T-helper 17 cell (primary cell): ENCODE measurements at places on chromosomes 7 and 10. TPM values are rescaled to one million over a fixed set of nuclear protein-coding genes. Genes with fewer than 3 reads are reported as not detected.

GRCh38 chr7:118755067-118755625, 530.6 kb downstream of the ANKRD7 start:
- H3K36me3 ChIP-seq = no peaks in the 10 kb centered on the region
- H3K4me1 ChIP-seq = no peaks in the 10 kb centered on the region
- no peak overlapping the region for H3K4me3 ChIP-seq
- H3K27ac ChIP-seq = no peak overlapping the region

GRCh38 chr10:59434463-59435321, 72.3 kb upstream of the FAM13C start:
- DNase-seq = no peak
- no peak overlapping the region for H3K4me3 ChIP-seq
- no peaks in the 10 kb centered on the region for H3K27me3 ChIP-seq
- H3K4me1 ChIP-seq = no peaks in the 10 kb centered on the region
- H3K36me3 ChIP-seq = no peaks in the 10 kb centered on the region

GRCh38 chr10:109280837-109281236, 642.5 kb downstream of the XPNPEP1 start:
- no peaks in the 10 kb centered on the region for H3K36me3 ChIP-seq
- H3K4me1 ChIP-seq = no peaks in the 10 kb centered on the region
- no peak overlapping the region for H3K27ac ChIP-seq
- H3K27me3 ChIP-seq = no peaks in the 10 kb centered on the region

GRCh38 chr7:141276031-141276430, 202.2 kb downstream of the TMEM178B start:
- no peak for DNase-seq
- H3K4me1 ChIP-seq = no peaks in the 10 kb centered on the region
- no peak overlapping the region for H3K27ac ChIP-seq
- H3K36me3 ChIP-seq = no peaks in the 10 kb centered on the region
- no peak overlapping the region for H3K4me3 ChIP-seq

DNA sequence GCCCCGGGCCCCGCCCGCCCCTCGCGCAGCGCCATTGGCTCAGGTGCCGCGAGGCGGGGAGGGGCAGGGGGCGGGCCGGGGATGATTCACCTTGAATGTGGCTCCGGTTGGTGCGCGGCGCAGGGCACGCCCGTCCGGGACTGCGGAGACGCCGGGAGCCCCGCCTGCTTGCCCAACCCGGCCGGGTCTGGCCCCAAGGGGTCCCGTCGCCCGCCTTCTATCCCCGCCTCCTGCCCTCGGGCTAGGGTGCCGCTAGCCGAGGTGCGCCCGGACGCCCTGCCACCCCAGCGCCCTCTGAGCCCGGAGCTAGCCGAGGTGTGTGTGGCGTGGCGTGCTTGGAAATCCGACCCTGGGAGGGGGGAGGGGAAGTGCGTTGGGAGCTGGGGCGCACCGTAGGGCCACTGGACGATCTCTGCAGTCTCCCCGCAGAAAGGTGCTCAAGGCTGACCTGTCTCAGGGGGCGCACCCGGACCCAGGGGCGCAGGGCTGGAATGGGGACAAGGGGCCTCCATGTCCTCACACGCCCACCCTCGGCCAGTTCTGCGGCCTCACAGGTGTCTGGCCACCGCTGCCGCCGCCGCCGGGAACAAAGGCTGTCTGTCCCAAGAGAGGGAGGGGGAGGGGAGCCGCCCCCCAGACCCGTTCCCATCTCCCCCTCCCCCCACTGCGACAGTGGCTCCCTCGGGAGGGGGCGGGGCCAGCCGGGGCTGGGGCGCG, 168.9 kb downstream of the NRF1 start:
- H3K4me3 ChIP-seq = peak overlapping the region; percentile 72
- H3K27me3 ChIP-seq = peaks cover 52% of the 10 kb centered on the region
- DNase-seq = peak; percentile 66
- peaks cover 30% of the 10 kb centered on the region for H3K4me1 ChIP-seq
- no peak overlapping the region for H3K27ac ChIP-seq

DNA sequence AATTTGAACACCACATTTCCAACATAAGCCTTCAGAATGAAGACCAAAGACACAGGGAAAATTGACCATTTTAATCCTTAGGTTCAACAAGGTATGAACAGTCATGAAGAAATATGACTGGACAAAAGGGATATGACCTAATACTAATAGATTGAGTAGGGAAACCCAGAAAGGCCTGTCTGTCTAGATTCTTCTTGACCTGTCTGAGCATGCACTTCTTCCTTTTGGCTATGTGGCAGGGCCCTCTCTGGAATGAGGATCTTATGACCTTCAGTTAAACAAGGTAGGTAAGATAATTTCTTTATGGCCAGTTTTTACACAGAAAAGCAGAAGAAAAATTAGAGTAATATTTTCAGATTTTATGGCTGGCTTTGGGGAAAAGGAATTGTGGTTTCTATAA, 3.0 kb upstream of the PHYHIPL start:
- H3K4me1 ChIP-seq = no peaks in the 10 kb centered on the region
- H3K4me3 ChIP-seq = no peak overlapping the region
- no peak overlapping the region for H3K27ac ChIP-seq
- peaks cover 4% of the 10 kb centered on the region for H3K36me3 ChIP-seq

- DNase-seq = no peak
- no peaks in the 10 kb centered on the region for H3K4me1 ChIP-seq
- no peaks in the 10 kb centered on the region for H3K27me3 ChIP-seq
- H3K27ac ChIP-seq = no peak overlapping the region
- H3K4me3 ChIP-seq = no peak overlapping the region
- no peaks in the 10 kb centered on the region for H3K36me3 ChIP-seq
Measured at GRCh38 chr10:106542461-106542860, 622.0 kb downstream of the SORCS1 start.

- H3K27ac ChIP-seq = no peak overlapping the region
- no peaks in the 10 kb centered on the region for H3K36me3 ChIP-seq
- H3K4me1 ChIP-seq = no peaks in the 10 kb centered on the region
- peaks cover 5% of the 10 kb centered on the region for H3K27me3 ChIP-seq
- DNase-seq = no peak
Measured at GRCh38 chr10:94677691-94678090, 5.8 kb upstream of the CYP2C18 start.

GRCh38 chr7:26375726-26376174, 84.1 kb downstream of the SNX10 start:
- H3K36me3 ChIP-seq = peaks cover 4% of the 10 kb centered on the region
- peaks cover 32% of the 10 kb centered on the region for H3K27me3 ChIP-seq
- H3K27ac ChIP-seq = no peak overlapping the region
- DNase-seq = no peak
- H3K4me3 ChIP-seq = no peak overlapping the region

- H3K4me1 ChIP-seq = peaks cover 3% of the 10 kb centered on the region
- no peaks in the 10 kb centered on the region for H3K36me3 ChIP-seq
- no peak for DNase-seq
- peaks cover 48% of the 10 kb centered on the region for H3K27me3 ChIP-seq
Measured at GRCh38 chr10:94409021-94409657, 6.8 kb downstream of the TBC1D12 start.

DNA sequence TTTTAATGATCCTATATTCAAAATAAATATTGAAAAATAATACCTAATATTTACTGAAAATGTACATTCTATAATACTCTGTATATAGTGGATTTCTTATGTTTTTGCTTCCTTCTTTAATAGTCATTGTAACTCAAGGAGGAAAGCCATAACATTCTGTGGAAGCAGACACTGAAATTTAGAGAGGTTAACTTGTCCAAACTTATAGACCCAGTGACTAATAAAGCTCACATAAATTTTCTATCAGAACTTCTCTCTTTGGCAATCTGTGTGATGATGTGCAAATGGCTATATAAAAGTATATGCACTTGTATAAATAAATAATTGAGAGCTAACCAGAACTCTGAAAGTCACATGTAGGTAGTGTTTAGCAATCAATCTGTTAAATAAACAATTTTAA, 26.1 kb downstream of the GNAT3 start:
- H3K27me3 ChIP-seq = no peaks in the 10 kb centered on the region
- H3K4me3 ChIP-seq = no peak overlapping the region
- H3K4me1 ChIP-seq = no peaks in the 10 kb centered on the region
- no peak overlapping the region for H3K27ac ChIP-seq

- no peak overlapping the region for H3K27ac ChIP-seq
- no peaks in the 10 kb centered on the region for H3K36me3 ChIP-seq
- peaks cover 12% of the 10 kb centered on the region for H3K4me1 ChIP-seq
- DNase-seq = no peak
- H3K4me3 ChIP-seq = no peak overlapping the region
Measured at GRCh38 chr7:133409421-133409820, 156.5 kb downstream of the EXOC4 start.

DNA sequence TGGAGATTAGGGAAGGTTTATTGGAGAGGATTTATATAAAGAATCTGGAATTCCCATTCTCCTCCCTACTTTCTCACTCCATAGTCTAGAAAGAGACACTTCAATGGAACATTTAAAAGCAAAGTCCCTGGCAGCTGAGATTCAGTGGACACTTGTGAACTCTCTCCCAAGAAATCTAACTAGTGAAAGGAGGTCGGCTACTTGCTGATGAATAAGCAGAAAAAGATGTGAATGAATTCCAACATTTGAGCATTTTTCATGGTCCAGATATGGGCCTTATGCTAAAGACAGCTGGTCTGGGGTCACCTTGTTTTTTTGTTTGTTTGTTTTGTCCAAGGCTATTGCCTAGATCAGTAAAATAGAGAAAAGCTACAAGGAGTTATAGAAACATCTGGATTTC, 141.1 kb upstream of the LRRTM3 start:
- H3K27ac ChIP-seq = no peak overlapping the region
- H3K27me3 ChIP-seq = peaks cover 5% of the 10 kb centered on the region
- H3K36me3 ChIP-seq = no peaks in the 10 kb centered on the region
- H3K4me3 ChIP-seq = no peak overlapping the region

- H3K4me1 ChIP-seq = no peaks in the 10 kb centered on the region
- H3K4me3 ChIP-seq = no peak overlapping the region
- no peaks in the 10 kb centered on the region for H3K27me3 ChIP-seq
- H3K36me3 ChIP-seq = no peaks in the 10 kb centered on the region
- no peak overlapping the region for H3K27ac ChIP-seq
- DNase-seq = no peak
Measured at GRCh38 chr7:110790992-110791391, 299.9 kb upstream of the LRRN3 start.

GRCh38 chr7:30462179-30462578, 16.4 kb downstream of the NOD1 start:
- no peak for DNase-seq
- H3K4me3 ChIP-seq = no peak overlapping the region
- H3K27ac ChIP-seq = no peak overlapping the region
- peaks cover 2% of the 10 kb centered on the region for H3K36me3 ChIP-seq

- DNase-seq = no peak
- H3K27me3 ChIP-seq = no peaks in the 10 kb centered on the region
- H3K4me3 ChIP-seq = peak overlapping the region; percentile 94
- H3K36me3 ChIP-seq = peaks cover 7% of the 10 kb centered on the region
Measured at GRCh38 chr7:5692845-5693278, 88.6 kb downstream of the RNF216 start.

DNA sequence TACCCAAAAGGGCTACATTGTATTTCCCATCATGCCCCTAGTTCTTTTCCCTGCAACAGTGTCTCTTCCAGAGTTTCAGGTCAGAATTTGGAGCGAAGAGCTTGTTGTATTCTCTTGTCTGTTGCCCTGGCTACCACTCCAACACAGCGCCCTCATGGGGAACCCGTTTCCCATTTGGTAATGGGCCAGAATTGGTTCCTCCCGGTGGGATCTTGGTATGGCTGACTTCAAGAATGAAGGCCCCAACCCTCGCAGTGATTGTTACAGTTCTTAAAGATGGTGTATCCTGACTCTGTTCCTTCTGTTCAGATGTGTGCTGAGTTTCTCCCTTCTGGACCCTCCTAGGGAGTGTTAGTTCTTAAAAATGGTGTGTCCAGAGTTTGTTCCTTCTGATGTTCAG, 110.5 kb upstream of the ZNF32 start:
- no peaks in the 10 kb centered on the region for H3K4me1 ChIP-seq
- no peaks in the 10 kb centered on the region for H3K36me3 ChIP-seq
- DNase-seq = no peak
- no peaks in the 10 kb centered on the region for H3K27me3 ChIP-seq

GRCh38 chr7:517774-518629, 1.6 kb downstream of the PDGFA start:
- no peak for DNase-seq
- H3K27me3 ChIP-seq = peaks cover 21% of the 10 kb centered on the region
- H3K36me3 ChIP-seq = no peaks in the 10 kb centered on the region
- H3K4me3 ChIP-seq = peak overlapping the region; percentile 81

GRCh38 chr7:53111031-53111430, 75.6 kb downstream of the POM121L12 start:
- H3K27ac ChIP-seq = no peak overlapping the region
- no peak for DNase-seq
- H3K4me1 ChIP-seq = no peaks in the 10 kb centered on the region
- no peaks in the 10 kb centered on the region for H3K27me3 ChIP-seq

DNA sequence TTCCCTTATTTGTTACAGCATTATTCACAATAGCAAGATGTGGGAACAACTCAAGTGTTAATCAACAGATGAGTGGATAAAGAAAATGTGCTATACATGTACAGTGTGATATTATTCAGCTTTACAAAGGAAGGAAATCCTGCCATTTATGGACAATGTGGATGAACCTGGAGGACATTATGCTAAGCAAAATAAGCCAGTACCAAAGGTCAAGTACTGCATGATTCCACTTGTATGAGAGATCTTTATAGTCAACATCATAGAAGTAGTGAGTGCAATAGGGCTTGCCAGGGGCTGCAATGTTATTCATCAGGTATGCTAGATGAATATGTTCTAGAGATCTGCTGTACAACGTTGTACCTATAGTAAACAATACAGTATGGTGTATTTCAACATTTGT, 138.5 kb upstream of the AGR3 start:
- no peak overlapping the region for H3K4me3 ChIP-seq
- no peak overlapping the region for H3K27ac ChIP-seq
- H3K27me3 ChIP-seq = no peaks in the 10 kb centered on the region
- H3K36me3 ChIP-seq = no peaks in the 10 kb centered on the region
- peaks cover 19% of the 10 kb centered on the region for H3K4me1 ChIP-seq
- no peak for DNase-seq

DNA sequence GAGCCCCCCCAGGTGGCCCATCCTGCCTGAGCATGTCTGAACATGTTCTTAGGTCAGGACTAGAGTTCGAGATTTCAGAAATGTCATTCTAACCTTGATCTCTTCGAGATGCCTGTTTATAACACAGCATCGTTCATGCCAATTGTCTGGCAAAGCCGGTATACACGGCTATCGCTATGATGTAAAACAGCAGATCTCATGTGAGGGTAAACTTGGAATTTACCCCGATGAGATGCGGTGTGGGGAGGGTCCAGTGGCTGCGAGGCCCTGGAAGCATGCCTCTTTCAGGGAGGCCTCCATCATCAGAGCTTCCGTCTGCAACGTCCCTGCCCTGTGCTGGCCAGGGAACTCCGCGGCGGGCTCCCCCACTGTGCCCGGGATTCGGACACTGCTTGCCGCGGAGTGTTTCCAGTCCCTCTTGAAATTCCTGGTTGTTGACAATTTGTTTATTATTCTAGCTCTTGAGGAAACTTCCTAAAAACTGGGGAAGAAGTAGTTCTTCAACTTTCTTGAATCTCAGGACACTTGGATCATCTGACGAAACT, 168.6 kb upstream of the RHEB start:
- DNase-seq = no peak
- H3K27ac ChIP-seq = no peak overlapping the region
- no peaks in the 10 kb centered on the region for H3K36me3 ChIP-seq
- no peak overlapping the region for H3K4me3 ChIP-seq
- peaks cover 3% of the 10 kb centered on the region for H3K4me1 ChIP-seq

GRCh38 chr7:72035266-72035665, 376.9 kb downstream of the CALN1 start:
- no peak for DNase-seq
- H3K27me3 ChIP-seq = no peaks in the 10 kb centered on the region
- no peak overlapping the region for H3K4me3 ChIP-seq
- H3K36me3 ChIP-seq = no peaks in the 10 kb centered on the region
- H3K4me1 ChIP-seq = no peaks in the 10 kb centered on the region

Gene NEUROG3
- not detected for total RNA-seq

Gene TLL2
- not detected for total RNA-seq

Gene SFXN2
- total RNA-seq = 5.6 TPM
